ENCODE measurements at places on chromosomes 16 and 17.

GRCh38 chr17:73138541-73139138, 26.2 kb upstream of the SSTR2 start:
- DNase-seq: no peak

DNA sequence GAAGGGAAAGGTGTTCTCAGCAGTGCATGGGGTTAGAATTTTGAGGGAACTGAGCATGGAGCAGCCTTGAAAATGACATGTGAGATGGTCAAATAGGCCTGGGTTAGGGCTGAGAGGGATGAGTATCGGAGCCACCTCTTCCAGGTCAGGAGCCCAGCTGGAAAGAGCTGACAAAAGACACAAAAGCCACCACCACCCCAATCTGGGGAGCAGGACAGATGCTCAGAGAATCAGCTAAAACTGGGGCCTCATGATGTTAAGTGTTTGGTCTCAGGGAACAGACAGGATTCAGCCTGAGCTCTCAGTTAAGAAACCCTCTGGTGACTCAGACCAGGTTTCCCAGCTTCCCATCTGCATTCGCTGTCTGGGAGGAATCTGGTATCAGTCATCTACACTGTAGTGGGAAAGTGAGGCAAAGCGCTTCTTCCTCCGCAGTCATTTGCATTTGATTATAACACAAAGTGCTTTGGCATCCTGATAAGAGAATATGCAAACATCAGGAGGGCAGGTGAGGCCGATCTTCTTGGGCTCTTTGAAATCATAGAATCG, 2.6 kb downstream of the WNT9B start:
- no peak for DNase-seq

DNA sequence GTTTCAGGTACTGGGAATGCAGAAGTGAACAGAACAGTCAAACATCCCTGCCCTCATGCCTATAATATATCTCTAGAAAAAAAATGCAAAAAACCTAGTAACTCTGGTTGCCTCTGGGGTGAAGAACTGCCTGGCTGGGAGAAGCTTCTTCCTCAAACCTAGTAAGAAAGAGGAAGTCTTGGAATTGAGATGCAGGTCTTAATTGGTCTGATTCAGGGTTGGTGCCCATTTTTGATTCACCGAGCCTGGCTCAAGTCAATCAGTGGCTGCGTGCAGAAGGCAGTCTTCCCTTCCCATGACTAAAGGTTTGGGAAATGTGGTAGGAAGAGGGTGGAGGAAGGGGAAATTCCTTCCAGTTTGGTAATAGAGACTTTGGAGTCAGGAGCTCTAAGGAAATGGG, 22.4 kb downstream of the CDRT15 start:
- DNase-seq: no peak

- DNase-seq: peak; percentile 17
Measured at GRCh38 chr16:83215406-83216001, 588.7 kb downstream of the CDH13 start.

GRCh38 chr17:45839442-45839841, 5.2 kb upstream of the SPPL2C start:
- DNase-seq: no peak

GRCh38 chr17:58061672-58062071, 21.5 kb upstream of the DYNLL2 start:
- DNase-seq: no peak

GRCh38 chr16:54178478-54178976, 108.1 kb downstream of the IRX3 start:
- DNase-seq: no peak

- no peak for DNase-seq
Measured at GRCh38 chr16:85204242-85205010, 92.2 kb upstream of the CIBAR2 start.

DNA sequence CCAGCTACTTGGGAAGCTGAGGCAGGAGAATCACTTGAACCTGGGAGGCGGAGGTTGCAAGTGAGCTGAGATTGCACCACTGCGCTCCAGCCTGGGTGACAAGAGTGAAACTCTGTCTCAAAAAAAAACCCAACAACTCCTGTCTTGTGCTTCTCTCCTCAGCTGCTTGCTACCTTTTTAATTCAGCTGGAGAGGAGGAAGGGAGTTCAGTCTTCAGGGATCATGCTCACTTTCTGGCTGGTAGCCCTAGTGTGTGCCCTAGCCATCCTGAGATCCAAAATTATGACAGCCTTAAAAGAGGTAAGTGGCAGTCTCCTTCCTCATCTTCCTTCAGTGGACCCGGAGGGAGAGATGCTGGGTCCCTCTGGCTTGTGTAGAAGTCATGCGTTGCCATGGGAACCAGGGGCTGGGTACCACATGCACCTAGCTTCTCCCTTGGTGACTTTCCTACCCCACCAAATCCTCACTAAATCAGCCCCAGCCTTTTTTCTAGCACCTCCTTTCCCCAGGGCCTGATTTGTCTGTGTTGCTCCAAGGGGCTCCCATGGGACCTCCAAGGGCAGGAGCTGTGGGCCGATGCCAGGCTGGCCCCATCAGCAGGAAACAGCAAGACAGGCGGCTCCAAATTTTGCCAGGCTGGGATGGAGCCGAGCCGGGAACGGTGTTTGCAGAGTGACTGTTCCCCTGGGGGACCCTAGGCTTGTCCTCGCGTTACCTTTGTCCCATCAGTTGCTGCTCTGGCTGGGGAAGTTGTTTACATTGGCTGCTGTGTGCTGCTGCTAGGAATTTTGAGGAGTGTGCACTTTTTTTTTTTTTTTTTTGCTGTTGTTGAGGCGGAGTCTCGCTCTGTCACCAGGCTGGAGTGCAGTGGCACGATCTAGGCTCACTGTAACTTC, 65.2 kb downstream of the ABCC1 start:
- no peak for DNase-seq

DNA sequence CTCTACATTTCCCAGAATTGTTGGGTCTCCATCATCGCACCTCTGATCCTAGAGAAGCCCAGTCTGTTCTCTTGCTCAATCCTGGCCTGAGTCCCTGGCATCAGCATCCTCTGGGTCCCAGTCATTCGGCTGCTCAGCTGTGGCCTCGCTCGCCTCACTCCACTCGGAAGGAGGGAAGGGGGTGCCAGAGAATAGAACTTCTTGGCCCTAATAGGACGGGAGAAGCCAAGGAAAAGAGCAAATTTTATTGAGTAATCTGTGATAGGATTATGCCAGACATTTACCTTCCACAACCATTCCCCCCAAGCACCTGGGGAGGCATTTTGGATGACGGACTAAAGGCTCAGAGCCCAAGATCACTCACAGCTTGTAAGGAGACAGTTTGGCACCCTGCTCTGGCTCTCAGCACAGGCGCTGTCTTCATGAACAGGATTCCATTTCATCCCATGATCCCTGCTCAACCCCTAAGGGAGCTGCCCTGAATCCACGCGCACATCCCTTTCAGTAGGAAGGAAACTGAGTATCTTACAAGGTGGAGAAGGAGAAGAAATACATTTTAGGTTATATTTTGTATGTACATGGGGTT, 498 bp upstream of the CLEC10A start:
- no peak for DNase-seq

GRCh38 chr16:27369806-27370205, 32.2 kb upstream of the IL21R start:
- DNase-seq: no peak

DNA sequence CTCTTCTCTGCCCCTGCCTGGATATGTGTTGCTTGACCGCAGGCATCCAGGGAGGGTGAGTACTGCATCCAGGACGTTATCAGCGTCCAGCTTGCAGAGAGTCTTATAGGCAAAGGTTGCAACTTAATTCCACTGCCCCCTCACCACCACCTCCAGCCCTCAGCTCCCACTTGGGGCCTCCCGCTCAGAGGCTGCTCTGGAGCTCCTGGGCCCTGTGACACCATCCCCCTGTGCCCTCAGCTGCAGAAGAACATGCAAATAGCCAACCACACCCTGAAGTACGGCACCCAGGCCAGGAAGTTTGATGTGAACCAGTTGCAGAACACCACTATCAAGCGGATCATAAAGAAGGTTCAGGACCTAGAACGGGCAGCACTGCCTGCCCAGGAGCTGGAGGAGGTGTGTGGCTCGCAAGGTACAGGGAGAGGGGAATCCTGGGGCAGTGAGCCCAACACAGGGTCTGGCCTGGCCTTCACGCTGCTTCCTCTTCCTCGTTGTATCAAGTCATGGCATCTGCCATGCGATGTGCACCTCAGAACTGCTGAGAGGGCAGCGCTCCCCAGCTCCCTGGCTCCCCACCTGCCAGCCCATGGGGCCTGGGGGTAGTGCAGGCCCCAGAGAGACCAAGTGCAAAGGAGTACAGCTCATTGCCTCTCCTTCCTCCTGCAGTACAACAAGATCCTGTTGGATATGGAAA, 9.6 kb downstream of the ACE start:
- DNase-seq: no peak

- DNase-seq: no peak
Measured at GRCh38 chr16:14373406-14373805, 256.7 kb downstream of the PARN start.

DNA sequence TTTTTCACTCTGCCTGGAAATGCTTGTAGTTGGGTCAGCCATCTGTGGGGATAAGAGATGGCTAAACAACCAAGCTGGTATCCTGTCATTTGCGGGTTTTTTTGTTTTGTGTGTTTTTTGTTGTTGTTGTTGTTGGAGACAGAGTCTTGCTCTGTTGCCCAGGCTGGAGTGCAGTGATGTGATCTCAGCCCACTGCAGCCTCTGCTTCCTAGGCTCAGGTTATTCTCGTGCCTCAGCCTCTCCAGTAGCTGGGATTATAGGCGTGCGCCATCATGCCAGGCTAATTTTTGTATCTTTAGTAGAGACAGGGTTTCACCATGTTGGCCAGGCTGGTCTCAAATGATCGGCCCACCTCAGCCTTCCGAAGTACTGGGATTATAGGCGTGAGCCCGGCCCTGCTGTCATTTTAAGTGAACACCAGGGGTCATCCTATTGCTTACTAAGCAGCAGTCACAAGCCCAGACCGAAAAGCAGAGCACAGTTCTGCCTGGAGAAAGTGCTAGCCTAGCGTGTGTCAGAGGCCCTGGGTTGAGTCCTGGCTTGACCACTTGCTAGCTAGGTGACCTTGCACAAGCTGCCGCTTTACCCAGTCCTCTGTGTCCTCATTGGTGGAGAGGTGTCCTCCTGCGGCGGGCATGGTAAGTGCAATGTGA, 4.6 kb downstream of the SMCR8 start:
- DNase-seq: no peak

DNA sequence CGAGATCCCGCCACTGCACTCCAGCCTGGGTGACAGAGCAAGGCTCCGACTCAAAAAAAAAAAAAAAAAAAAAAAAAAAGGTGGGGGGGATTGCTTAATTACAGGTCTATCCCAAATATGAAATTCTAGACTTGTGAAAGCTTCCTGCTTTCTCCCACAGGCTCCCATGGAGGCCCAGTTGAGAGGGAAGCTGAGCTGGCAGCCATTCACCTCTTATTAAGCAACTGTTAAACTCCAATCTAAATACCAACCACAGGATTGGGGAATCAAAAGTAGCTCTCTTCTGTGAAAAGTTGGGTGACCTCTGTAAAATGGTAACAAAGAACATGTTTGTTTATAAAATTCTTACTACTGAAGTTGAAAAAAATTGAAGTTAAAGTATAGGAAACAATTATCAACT, 45.8 kb upstream of the STAC2 start:
- DNase-seq: no peak

GRCh38 chr16:1551166-1551565, 17.7 kb downstream of the TMEM204 start:
- no peak for DNase-seq

DNA sequence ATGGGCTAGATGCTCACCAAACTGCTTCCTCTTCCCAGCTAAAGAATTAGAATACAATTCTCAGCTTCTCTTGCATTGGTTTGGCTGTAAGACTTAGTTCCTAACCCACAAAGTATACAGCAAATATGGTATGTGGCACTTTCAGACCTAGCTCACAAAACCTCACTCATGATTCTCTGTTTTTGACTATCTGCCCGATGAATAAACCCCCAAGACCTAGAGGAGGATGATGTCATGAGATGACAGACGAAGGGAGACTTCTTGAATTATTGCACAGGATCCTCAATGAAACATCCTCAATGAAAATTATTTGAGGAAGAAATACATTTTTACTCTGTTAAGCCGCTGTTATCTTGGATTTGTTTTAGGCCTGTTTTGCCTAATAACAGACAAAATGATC, 14.3 kb downstream of the CNOT1 start:
- DNase-seq: no peak
